Motor neuron (in vitro differentiated cells): ENCODE measurements at places on chromosomes 3 and 15.

DNA sequence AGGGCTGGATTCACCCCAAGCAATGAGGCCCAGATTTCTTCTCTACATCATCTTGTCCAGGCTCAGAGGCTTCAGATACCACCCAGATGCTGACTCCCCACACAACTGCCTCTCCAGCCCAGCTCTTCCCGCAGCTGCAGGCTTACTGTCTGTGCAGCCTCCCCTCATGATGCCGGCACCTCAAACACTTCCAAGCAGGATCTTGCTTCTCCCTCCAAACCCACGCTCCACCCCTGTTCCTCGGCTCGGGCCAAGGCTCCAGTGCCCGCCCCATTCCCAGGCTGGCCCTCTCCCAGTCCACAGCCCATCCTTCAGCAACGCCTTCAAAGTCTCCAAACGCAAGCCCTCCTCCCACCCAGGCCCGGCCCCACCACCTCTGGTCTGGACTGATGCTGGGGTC lies 159.2 kb upstream of the LINGO1 start:
- no peak for ATAC-seq

- no peak for ATAC-seq
Observed at GRCh38 chr3:24965706-24966385, 462.2 kb upstream of the RARB start.

- ATAC-seq = no peak
Observed at GRCh38 chr3:151322511-151322910, 5.9 kb upstream of the GPR87 start.

- no peak for ATAC-seq
Observed at GRCh38 chr15:66854012-66854965, 152.3 kb downstream of the SMAD6 start.
